ENCODE measurements at places on chromosomes 5 and 9.

DNA sequence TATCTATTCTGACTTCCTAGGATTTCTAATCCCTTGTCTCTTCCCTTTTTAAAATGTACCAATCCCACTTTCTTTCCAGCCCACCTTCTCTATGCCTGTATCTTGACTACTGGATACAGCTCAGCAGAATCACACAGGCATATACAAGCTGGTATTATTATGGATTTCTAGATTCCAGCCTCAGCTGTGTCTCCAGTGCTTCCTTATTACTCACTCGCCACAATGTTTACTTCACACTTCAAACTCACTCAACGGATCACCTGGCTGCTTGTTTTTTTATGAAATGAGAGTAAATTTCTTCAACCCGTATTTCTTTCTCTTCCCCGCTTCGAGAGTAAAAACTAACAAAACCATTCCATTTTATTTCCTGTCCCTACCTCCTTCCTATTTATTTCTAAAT, 38.8 kb downstream of the CWC27 start:
- no peak for DNase-seq

DNA sequence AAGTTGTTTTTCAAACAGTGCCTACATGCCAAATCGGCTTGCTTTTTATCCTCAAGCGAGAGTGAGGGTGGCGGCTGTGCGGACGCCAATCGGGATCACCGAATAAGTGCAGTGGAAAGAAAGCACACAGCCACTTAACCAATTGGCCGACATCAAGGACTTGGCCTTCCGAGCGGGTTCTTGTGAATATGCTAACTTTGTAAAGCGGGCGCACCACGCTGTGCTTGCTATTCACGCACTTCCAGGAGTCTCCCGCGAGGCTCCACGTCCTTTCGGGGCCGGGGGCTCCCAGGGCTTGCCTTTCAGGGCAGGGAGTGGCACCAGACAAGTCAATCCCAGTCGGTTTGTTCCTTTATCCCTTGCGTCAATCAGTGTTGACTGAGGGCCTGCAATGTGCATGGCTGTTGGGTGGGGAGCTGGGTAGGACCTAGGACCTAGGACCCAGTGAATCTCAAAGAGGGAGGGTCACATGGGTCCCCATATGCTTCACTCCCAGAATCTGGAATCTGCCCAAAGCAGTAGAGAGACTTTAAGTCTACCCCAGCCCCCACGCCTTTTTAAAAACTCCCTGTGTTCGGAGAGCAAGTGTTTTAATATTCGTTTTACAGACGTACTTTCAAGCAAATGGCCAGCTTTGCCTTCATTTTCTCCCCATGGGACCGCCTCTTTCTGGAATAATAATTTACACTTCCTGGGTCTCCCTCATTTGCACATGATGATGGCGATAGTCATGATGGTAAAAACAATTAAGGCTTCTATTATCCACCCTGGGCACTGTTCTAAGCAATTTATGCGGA, 2.0 kb upstream of the GCNT4 start:
- no peak for DNase-seq

DNA sequence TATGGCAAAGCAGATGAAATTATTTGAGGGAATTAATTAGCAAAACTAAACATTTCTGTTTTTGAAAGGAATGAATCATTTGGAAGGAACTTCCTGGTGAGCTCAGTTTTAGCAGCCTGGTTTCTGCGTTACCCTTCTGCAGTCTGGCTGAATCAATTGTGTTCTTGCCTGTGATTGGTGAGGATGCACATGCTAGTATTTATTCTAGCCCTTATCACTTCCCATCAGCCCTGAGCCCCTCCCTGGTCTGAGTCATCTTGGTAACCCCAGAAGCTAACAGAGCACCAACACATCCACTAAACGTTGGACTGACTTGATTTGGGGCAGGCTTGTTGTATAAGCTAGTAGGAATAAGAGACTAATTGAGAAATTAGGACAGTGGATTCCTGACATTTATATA, 6.6 kb downstream of the TJP2 start:
- no peak for DNase-seq

DNA sequence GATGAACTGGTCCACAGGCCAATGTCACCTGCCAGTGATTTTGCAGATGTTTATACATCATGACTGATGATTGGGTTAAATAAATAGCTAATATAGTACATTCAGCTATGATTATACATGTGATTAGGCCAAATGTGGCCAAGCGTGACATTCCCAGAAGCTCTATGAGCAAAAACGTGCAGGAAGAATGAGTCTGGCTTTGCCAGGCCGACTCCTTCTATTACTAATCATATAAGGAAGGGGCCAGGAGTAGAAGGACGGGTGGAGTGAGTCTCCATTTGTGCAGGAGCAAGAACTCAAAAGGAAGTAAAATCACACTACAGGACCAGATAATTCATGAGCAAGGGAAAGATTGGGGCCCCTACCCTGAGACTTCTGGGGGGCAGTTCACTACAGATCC, 178.2 kb downstream of the ROR2 start:
- no peak for DNase-seq

DNA sequence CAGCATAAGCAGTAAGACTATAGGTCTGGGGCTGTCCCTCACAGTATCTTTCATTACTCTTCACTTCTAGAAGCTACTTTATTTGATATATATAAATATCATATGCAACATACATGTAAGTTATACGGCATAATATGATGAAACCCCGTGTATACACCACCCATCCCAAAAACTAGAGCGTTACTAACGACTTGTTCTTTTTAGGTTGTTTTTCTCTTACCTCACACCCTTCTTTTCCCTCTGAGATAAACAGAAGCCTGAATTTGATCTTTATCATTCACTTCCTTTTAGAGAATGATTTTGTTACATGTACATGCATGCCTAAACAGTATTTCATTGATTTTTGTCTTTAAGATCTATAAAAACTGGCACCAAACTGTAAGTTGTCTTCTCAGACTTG, 3.7 kb downstream of the TRMO start:
- DNase-seq, result no peak

- no peak for DNase-seq
These were observed 51.8 kb downstream of the EHMT1 start for GRCh38 chr9:137670391-137671195.

DNA sequence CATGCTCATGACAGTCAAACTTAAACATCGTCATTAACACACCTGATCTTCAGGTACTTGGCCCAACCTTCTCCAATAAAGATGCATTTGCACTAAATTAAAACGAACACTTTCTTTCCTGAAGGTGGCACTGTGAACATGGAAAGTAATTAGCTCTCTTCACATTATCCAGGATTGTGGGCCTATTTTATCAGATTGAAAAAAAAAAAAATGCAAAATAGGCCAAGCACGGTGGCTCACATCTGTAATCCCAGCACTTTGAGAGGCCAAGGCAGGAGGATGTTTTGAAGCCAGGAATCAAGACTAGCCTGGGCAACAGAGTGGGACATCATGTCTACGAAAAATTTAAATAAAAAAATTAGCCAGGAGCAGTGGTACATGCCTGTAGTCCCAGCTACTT, 14.4 kb upstream of the CDC20B start:
- no peak for DNase-seq

GRCh38 chr5:57163553-57164006, 10.3 kb upstream of the GPBP1 start:
- no peak for DNase-seq

DNA sequence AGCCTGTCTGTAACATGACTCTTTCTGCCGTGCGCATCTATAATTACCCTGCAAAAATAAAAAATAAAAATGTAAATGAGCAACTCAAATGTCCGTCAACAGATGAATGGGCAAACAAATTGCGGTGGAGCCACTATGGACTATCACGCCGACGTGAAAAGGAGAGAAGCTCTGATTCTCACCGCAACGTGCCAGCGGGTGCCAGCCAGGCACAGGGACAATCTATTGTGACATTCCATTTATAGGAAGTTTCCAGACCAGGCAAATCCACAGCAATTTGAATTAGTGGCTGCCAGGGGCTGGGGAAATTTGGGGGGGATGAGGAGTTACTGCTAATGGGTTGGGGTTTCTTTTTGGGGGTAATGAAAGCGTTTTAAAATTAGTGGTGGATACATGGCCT, 96.8 kb downstream of the VAV2 start:
- no peak for DNase-seq

- no peak for DNase-seq
These were observed 100.2 kb downstream of the SEC61B start for GRCh38 chr9:99322299-99322698.

DNA sequence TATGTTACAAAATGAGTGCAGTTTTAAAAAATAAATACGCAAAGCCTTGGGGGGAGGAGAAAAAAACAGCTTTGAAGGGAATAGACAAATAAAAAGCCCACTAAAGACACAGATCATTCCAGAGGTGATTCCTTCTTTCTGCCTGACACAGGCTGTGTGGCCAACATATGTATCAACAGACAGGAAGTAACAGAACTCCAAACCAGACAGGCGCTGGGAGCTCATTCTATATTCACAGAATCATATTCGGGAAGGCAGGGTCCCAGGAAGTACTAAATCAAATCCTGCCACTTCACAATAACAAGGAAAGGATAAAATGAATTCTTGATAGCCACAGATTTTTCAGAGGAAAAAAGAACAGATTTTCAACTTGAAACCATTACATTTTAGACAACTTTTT, 62.1 kb downstream of the SEMA5A start:
- DNase-seq, result no peak

- no peak for DNase-seq
These were observed 18.0 kb upstream of the MRNIP start for GRCh38 chr5:179876610-179876952.

DNA sequence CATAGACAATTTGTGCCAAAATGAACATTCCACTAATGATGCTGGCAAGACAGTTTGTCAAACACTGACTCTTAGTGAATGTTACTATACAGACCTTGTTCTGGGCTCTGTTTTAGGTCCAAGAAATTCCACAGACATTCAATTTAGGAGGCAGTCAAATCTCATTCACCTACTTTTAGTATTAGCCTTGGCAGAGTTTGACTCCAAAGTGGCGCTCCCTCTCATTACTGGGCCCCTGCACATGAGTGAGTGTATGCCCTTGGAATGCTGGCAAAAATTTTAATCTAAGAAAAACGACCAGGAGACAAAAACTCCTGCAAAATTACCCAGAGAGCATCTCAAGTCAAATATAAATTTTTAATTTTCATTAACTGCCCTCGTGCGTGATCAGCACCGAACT, 94.9 kb upstream of the SLC27A6 start:
- no peak for DNase-seq

DNA sequence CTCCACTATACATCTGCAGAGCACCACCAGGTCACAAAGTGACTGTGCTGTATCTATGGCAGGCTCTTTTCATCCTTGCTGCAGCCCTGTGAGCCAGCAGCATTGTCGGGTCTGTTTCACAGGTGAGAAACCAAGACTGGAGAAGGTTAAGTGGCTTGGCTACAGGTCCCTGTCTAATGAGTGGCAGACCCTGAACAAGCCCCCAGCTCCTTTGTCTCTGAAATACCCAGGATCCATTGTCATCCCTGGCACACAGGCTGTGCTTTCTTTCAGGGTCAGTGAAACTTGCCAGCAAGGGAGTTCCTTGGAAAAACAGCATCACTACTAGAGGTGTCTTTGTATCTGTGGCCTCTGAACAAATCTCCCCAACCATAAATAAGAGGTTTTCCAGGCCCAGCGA, 27.6 kb upstream of the CXCL14 start:
- DNase-seq, result no peak

GRCh38 chr5:31291323-31291854, 97.9 kb downstream of the CDH6 start:
- DNase-seq, result no peak

GRCh38 chr5:82167372-82167935, 110.7 kb downstream of the RPS23 start:
- no peak for DNase-seq
